Body of pancreas (tissue), 4 donors: ENCODE measurements at places on chromosomes 11 and 22. TPM values are rescaled to one million over a fixed set of nuclear protein-coding genes. Genes with fewer than 3 reads are reported as not detected.
A peak's percentile ranks its signal among the peaks of the same experiment; 100 is the strongest.

APOL4 gene
- 0.52 TPM for total RNA-seq

- no peak for DNase-seq
Observed at GRCh38 chr11:21771097-21771496, 421.8 kb upstream of the ANO5 start.

- no peak for DNase-seq
Observed at GRCh38 chr11:102590276-102591049, 34.7 kb downstream of the MMP20 start.

DNA sequence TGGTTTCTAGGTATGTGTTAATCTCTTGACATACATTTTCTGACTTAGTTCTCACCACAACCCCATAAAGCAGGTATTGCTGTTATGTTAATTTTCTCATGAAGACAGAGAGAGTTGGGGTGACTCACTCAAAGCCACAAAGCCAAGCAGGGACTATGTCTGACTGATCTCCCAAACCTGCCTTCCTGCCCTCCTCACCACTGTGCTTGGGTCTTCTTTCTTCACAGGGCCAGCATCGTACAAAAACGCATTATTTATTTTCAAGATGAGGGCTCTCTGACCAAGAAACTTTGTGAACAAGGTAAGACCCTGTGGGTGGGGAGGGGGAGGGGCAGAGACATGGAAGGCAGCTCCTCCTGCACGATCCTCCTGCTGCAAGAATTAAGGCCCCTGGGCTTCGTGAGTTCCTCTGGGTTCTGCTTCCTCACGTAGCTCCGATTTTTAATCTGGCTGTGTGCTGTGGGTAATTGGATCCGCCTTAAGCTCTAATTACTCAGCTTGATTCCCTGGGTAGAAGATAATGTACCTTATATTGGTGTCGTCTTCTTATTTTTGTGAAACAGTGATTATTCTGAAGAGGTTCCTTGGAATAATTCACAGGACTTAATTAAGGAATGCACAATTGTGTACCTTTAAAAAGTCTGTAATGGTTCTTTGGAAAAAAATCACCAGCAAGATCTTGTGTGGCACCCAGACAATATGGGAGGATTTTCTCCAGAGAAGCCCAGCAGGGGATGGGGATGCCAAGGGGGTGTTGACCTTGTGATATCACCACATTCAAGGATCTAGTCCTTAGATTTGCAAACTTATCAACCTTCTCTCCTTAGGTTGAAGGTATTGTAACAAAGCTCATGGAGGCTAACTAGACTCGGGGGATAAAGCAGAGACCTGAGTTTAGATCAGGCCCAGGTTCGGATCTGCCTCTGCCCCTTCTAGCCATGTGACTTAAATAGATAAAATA, 112.9 kb downstream of the SPON1 start:
- DNase-seq = no peak

GRCh38 chr11:62468577-62468976, 49.7 kb downstream of the SCGB1A1 start:
- DNase-seq = no peak

GRCh38 chr11:129779342-129779741, 36.3 kb upstream of the TMEM45B start:
- peak; percentile 8 for DNase-seq
